ENCODE measurements at places on chromosomes 16 and 17. TPM values are rescaled to one million over a fixed set of nuclear protein-coding genes. Genes with fewer than 3 reads are reported as not detected.

- peaks cover 27% of the 10 kb centered on the region for H3K36me3 ChIP-seq
- H3K4me1 ChIP-seq, result peaks cover 25% of the 10 kb centered on the region
- no peaks in the 10 kb centered on the region for H3K27me3 ChIP-seq
- H3K27ac ChIP-seq, result peak overlapping the region; percentile 66
Measured at GRCh38 chr17:64148017-64148631, 18.2 kb upstream of the ERN1 start.

- H3K36me3 ChIP-seq, result peaks cover 20% of the 10 kb centered on the region
- H3K4me1 ChIP-seq, result no peaks in the 10 kb centered on the region
- no peaks in the 10 kb centered on the region for H3K27me3 ChIP-seq
- no peak for DNase-seq
Measured at GRCh38 chr16:53291757-53292392, 142.4 kb upstream of the RBL2 start.

- DNase-seq, result no peak
- no peak overlapping the region for H3K4me3 ChIP-seq
- H3K27me3 ChIP-seq, result no peaks in the 10 kb centered on the region
- no peak overlapping the region for H3K27ac ChIP-seq
Measured at GRCh38 chr16:53745753-53746266, 41.9 kb downstream of the FTO start.

DNA sequence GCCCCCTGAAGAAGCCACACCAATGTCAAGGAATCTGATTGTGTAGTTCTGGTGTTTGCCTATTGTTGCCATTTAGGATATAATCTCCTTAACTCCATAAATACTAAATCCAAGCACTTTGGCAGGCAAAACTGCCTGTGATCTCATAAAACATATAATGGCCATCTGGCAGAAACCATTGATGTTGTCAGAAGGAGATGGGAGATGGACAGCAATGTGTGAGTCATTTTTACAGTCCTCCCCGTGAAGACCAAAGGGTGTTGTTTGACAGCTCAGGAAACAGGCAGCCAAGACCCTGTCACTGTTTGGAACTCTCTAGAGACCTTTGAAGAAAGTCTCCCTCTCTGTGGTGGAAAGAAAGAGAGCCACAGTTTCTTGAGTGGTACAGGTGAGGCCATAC lies 454.1 kb downstream of the HS3ST3B1 start:
- H3K4me3 ChIP-seq, result no peak overlapping the region
- no peaks in the 10 kb centered on the region for H3K4me1 ChIP-seq
- no peaks in the 10 kb centered on the region for H3K36me3 ChIP-seq
- H3K27ac ChIP-seq, result no peak overlapping the region

The NMRAL1 gene
- 52.5 TPM for total RNA-seq

The DYNLRB2 gene
- 0.76 TPM for total RNA-seq
